Suppressor macrophage treated with lipopolysaccharide for 1 hour (primary cell): ENCODE measurements at places on chromosomes 5 and 9.

- DNase-seq: no peak
Measured at GRCh38 chr5:63743096-63743798, 219.0 kb downstream of the HTR1A start.

- DNase-seq: no peak
Measured at GRCh38 chr9:133551446-133551845, 16.9 kb downstream of the ADAMTSL2 start.

DNA sequence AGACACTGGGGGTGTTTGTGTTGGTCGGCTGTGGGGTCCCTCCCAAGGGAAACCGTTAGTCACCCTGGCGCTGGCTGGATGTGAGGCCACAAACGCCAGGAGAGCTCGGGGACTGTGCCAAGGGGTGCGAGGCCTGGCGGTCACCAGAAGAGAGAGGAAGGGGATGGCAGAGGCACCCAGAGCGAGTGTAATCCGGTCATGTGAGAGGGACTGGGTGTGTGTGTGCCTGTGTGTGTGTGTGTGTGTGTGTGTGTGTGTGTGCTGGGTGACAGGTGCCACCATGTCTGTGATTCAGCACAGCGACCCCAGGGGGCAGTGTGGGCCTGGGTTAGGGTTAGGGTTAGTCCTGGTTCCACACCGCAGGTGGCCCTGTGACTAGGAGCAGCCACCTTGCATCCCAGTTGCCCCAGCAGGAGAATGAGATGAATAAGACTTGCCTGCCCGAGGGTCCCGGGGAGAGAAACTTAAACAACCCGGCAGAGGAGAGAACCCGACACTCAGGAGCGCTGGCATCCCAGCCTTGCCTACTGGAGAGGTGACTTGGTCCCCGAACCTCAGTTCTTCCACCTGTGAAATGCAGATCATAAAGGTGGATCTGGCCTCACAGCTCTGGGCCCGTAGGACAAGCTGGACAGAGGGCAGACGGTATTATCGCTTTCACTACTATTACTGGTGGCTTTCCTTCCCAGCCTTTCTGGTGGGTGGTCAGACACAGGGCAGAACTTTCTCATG, 1.4 kb upstream of the ADAMTSL2 start:
- peak; percentile 76 for DNase-seq

DNA sequence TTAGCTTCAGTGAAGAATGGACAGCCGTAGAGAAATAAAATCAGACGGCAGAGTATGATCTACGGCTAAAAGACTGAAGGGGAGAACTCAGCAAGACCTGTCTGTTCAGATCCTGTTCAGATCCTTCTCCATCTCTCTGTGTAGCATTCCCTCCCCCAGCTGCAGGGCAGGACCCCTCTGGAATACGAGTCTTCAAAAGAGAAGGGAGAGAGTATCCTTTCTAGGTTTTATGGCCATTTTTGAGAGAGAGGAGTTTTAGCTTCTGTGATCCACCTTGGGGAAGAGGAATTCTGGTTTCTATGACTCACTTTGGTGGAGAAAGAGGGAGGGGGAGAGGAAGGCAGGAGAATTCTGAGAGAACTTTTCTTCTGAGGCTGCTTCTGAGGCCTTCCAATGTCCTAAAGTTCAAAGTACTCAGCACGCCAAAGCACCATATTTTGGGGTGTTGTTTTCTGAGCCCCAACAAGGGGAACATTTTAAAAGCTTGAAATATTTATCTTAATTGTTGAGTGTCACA, 194.4 kb upstream of the TLE4 start:
- DNase-seq: no peak

DNA sequence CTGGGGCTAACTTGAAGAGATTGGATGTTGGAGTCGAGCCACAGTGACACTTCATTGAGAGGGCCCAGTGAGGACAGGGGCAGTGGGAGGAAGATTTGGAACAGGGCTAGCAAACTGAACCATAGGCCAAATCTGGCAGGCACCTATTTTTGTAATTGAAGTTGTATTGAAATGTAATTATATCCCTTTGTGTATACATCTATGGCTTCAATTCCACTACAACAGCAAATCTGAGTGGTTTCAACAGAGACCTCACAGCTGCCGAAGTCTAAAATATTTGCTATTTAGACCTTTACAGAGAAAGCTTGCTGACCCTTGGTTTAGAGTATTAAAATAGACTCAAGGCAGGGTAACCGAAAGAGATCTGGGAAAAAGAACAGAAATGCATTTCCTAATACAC, 4.7 kb upstream of the TNFSF8 start:
- no peak for DNase-seq

DNA sequence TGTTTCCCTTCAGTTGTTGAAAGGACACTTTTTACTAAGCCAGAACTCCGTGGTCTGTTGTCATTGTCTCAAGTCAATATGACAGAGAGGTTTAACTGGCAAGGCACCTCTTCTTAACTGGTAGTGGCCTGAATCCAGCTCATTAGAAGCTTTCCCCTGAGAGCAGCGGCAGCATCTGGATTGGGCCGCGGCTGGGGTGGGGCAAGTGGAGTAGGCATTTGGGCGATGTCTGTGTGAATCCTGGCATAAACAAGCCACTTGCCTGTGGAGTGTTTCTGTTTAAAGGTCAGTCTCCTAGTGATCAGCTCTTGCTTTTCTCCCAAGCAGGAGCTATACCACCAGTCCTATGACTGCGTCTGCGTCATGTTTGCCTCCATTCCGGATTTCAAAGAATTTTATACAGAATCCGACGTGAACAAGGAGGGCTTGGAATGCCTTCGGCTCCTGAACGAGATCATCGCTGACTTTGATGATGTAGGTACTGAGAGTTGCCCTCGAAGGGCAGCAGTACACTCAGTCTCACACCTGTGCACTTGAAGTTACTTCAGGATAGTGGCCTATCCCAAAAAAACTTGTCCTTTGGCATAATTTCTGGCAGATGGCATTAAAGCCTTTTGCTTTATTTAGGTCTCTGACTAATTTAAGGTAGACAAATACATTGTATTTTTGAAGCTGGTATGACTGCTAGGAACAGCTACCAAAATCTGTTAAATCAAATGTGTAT, 48.9 kb downstream of the CFAP90 start:
- DNase-seq: no peak

- no peak for DNase-seq
Measured at GRCh38 chr5:133390416-133391353, 221.7 kb downstream of the FSTL4 start.

DNA sequence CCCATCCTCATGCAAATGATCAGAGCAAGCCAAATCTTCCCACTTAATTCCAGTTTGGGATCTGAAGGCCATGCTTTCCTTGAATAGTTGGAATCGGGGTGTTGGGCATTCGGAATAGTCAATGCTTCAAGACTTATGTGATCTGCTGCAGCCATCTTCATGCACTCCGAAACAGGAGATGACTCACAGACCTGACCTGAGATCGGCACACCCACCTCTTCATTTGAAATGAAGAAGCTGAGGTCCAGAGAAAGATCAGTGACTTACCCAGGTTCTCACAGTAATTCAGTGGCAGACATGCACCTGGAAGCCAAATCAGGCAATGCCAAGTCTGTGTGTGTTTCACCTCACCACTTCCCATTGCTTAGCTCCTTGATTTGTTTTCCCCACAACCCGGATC, 33.0 kb downstream of the FOXD1 start:
- no peak for DNase-seq

DNA sequence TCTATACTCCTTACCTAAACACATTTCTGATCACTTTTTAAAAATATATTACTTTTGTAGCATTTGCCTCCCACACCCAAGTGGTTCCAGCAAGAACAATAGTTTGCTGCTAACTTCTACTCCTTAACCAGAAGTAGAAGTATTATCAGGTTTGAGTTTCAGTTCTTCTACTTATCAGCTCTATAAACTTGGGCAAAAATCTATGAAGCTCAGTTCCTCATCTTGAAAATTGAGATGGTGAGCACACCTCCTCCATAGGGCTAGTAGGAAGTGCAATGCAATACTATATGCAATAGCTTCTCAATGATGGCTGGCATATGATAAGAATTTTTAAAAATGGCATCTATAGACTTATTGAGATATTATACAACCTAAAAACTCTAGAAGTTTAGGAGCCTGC, 283.7 kb downstream of the TLR4 start:
- no peak for DNase-seq

GRCh38 chr5:170809551-170809950, 26.0 kb downstream of the GABRP start:
- peak; percentile 24 for DNase-seq
